ENCODE measurements at places on chromosomes 12 and 14.

- DNase-seq, result no peak
These were observed 284.8 kb upstream of the FBXO33 start for GRCh38 chr14:39716987-39717570.

DNA sequence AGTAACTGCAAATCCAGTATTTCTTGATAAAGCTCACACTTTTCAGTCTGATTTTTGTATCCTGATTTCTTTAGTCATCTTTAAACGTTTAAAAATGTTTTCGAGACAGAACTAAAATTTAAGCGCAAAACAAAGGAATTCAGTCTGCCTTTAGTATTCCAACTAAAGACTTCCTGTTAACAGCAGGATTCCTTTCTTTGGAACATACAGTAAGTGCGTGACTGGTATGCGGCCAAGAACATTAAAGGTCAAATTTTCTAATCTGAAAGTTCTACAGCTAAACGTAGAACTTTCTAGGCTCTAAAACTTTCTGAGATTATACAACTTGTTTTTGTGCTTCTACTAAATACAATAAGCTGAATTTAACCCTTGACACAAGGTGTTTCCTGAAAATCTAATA, 9.9 kb downstream of the SAV1 start:
- DNase-seq, result peak; percentile 45

DNA sequence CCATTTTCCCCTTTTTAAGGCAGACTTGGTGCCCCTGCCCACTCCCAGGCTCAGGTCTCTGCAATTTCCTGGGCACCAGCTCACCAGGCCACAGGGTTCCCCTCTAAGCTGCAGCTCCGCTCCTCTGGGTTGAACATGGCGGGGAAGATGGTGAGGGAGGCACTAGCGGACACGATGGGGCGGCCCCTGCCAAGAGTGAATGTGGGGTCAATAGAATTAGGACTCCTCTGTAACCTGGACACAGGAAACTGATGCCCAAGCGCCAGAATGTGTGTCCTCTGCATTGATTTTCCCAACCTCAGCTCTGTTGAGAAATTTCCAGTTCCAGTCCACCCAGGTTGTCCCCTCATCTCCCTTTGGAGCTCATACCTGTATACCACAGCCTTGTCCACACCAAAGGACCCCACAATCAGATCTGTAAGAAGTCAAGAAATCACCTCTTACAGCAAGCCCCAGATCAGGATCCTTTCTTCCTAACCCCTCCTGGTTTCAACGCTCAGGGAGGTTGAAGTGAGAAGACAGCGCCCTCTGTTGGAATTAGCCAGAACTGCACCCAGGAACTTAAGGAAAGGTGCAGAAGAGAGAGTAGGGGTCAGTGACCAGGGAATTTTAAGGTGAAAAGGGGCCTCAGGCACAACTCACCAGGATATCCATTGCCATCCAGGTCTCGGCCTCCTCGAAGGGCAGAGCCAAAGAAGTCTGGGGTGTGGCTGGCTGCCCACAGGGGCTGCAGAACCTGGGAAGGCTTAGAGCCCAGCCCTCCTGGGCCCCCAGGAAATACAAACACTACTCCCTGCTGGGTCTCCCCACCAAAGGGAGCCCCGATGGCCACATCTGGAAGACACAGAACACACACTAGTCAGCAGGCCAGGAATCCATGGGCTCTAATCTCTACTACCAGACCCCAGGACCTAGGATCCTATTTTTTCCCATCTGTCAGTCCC, 14.7 kb downstream of the ITGA5 start:
- peak; percentile 70 for DNase-seq

DNA sequence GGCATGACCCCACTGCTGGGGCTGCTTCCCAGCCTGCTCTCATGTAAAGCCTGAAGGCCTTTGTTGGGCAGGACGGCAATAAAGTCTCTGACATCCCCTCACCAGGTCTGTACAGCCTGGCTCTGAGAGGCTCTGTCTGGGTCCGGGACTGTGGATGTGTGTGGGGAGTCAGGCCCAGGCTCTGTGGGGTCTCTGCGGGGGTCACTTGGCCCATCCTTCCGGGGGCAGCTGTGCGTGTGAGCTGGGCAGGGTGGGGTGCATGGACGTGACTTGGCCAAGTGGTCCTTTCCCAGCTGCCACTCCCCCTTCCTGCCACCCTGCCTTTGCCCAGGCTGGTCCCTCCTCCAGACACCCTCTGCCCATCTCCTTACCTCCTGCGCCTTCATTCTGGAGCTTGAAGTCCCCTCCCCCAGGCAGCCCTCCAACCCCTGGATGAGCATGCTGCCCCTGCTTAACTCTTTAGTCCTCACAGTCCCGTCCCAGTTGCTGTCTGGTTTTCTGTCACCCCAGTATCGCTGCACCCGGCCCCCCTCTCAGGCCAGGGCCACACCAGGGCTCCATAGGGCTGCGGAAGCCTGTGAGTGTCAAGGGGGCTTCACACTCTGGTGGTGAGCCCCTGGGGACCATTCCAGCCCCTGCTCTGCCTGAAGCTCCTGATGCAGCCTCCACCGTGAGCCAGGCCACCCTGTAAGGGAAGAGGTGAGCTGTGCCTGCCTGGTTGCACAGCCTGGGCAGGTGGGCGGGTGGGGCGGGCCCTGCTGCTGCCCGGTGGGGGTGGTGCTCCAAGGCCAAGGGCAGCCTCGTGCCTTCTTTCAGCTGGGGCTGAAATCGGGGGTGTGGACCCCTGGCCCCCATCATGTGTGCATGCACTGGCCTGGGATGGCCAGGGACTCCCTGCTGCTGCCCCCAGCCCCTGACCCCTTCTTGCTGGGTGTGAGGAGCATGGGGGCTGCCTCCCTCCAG, 25.5 kb upstream of the KIF26A start:
- DNase-seq, result no peak

- peak; percentile 55 for DNase-seq
These were observed 407.0 kb downstream of the MED13L start for GRCh38 chr12:115870510-115870909.

DNA sequence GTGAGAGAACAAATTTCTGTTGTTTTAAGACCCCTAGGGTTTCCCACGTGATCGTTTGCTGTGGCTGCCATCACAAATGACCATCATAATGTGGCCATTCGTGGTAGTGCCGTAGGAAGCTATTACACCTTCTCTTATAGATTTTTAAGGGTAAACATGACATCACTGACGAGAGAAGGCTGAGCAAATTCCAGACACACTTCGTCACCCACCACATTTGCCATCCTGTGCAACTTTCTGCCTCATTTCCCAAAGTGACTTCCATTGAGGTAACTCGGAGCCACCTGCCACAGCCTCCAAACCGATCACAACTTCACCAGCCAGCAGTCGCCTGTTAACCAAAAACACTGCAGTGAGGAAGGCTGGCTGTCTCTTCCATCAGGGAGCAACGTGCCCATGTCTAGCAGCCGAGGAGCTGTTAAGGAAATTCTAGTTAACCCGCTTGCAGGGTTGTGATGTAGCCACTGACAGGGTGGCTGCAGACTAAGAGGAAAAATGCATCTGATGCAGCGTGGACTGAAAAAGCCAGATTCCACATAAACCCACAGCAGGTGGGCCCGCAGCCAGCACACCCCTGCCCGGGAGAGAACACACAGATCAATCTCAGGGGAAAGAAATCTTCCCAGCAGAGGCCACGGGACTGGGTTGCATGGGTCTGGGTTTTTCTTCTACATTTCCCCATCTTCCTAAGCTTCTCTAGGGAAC, 44.6 kb downstream of the CCDC85C start:
- no peak for DNase-seq

GRCh38 chr14:65476942-65477318, 64.4 kb downstream of the FUT8 start:
- no peak for DNase-seq

- no peak for DNase-seq
These were observed 23.2 kb downstream of the PRKCH start for GRCh38 chr14:61344437-61345150.

GRCh38 chr14:92495027-92495426, 18.6 kb upstream of the RIN3 start:
- peak; percentile 34 for DNase-seq
